Fibroblast of skin of right quadriceps (primary cell): ENCODE measurements at places on chromosomes 11 and 22.

DNA sequence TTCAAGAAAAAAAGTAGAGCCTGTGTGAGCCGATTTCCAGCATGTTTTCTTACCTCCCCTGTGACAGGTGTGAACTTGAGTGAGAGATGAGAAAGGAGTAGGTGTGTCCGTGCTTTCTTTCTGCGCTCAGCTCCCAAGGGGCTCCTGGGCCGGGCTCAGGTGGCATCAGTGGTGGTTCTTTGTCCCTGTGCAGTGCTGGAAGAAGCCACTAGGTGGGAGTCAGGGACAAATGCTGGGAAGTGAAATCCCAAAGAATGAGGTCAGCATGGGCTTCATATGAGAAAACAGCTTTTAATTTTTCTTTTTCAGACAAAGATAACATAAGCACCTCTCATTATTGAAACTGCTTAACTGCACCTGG lies 57.8 kb downstream of the PPFIBP2 start:
- peak; percentile 66 for DNase-seq

DNA sequence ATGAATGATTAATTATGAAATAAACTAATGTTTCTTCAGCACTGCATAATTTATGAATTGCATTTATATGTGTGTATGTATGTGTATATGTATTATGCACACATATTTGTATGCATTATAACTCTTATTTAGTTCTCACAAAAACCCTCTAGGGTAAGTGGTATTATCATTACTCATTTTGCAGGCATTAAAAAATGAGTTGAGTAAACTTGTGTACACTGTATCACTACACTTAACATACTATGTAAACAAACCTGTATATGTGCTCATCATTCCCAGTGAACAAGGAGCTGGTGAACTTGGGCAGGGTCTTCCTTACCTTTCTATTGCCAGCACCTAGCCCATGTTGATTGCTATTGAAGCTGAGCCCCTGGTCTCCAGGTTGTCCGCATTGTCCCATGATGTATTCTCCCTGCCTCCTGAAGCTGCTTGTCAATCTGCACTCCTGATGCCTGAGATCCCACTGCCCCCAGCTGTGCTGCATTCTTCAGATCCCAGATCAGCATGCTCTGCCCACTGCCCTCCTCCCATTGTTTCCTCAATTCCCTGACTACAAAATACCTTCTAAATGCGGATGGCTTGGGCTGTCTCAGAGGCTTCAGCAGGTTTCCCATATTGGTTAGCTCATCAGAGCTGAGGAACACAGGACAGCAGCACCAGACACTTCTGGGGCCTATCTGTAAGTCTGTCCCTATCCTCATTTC lies 267.9 kb upstream of the SESN3 start:
- peak; percentile 60 for DNase-seq

- DNase-seq, result no peak
Observed at GRCh38 chr11:35494957-35495490, 30.4 kb downstream of the PAMR1 start.

- DNase-seq, result no peak
Observed at GRCh38 chr11:117768506-117768905, 28.5 kb downstream of the DSCAML1 start.

GRCh38 chr11:112085822-112086421 lies 634 bp downstream of the TIMM8B start:
- DNase-seq, result peak; percentile 10

GRCh38 chr22:49776891-49777290 lies 50.8 kb downstream of the BRD1 start:
- DNase-seq, result no peak
